Skin of body (tissue), 3 donors: ENCODE measurements at places on chromosomes 11 and 22. TPM values are rescaled to one million over a fixed set of nuclear protein-coding genes. Genes with fewer than 3 reads are reported as not detected.

The TRIM5 gene
- total RNA-seq = 19.0 TPM

The GGT5 gene
- 2.6 TPM for total RNA-seq

DNA sequence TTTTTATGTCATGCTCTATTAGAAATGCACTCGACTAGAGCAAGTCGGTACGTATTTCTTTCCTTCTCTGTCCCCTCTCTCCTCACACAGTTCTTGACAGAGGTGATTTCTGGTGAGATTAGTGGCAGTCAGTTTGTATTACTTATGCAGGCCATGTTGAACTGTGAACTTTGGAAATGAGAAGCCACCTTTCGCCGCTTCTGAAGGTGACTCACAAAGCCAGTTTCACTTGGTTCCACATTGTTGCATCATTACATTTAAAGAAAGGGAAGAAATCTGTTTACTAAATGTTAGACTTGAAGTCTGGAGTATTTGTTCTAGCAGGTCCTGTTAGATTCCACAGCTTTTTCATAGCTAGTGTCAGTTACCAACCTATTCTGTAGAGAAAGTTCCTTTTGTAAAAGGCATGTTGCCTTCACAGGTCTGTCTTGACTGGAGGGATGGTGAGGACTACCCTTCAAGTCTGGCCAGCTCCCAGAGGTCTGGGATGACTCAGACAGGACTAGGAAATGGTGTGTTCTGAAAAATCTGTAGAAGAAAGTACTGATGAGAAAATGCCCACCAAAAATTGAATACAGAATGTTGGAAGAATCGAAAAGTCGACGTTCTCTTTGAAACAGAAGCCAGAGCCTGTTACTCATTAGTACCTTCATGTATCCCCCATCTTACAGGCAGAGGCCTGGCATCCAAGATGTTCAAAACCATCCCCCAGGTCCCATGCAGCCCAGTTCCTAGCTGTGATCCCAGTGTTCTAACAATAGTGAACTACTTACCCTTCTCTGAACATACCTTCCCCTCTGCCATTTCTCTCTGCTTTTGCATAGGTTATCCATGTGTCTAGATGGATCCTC lies 181.4 kb downstream of the DBX1 start:
- no peak for DNase-seq

- DNase-seq = no peak
Measured at GRCh38 chr11:75518771-75519653, 6.7 kb downstream of the GDPD5 start.

DNA sequence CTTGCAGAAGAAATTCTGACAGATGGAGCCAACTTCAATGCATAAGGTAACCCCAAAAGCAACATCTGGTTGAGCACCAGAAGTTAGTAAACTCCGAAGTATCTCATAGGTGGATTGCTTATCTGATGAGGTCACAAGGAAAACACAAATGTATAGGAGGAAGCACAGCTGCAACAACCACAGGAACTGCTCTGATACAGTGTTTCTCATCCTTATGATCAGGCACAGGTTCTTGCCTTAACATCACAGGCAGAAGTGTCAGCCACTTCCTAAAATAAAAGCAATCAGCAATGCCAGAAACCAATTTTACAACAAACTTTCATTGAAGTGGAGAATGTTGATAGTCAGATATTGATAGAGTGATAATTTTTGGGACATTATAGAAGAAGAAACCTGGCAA lies 530.3 kb upstream of the FAT3 start:
- DNase-seq = no peak
